ENCODE measurements at places on chromosomes 2 and 18. TPM values are rescaled to one million over a fixed set of nuclear protein-coding genes. Genes with fewer than 3 reads are reported as not detected.

PLEKHH2 gene
- 4.5 TPM for total RNA-seq

KIF1A gene
- not detected for total RNA-seq

OR6B2 gene
- not detected for total RNA-seq

REG3A gene
- not detected for total RNA-seq

GRCh38 chr2:122180972-122181371 is 425.5 kb downstream of the TSN start:
- no peak for DNase-seq

- DNase-seq = no peak
Measured at GRCh38 chr2:121873864-121874263, 118.4 kb downstream of the TSN start.

GRCh38 chr2:5173876-5174535 is 518.2 kb upstream of the SOX11 start:
- no peak for DNase-seq

GRCh38 chr2:125455110-125455509 is 1200.8 kb upstream of the GYPC start:
- DNase-seq = peak; percentile 30

DNA sequence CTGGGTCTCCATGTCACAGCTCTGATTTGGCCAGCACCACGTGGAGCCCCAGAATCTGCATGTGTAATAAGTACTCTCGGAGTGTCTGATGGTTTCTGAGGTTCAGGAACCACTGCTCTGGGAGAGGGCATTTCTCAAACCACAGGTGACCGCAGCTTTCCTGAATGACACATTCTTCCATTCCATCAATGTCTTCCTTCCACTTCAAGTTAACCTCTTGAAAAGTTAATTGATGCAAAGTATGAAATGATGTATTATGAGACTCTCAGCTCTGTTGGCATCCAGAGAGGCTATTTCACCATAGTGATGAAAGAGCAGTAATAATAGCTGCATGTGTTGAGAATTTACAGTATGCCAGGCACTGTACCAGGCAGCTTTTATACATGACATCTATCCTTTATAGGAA is 61.3 kb upstream of the CRIM1 start:
- no peak for DNase-seq

- DNase-seq = no peak
Measured at GRCh38 chr2:172943539-172943938, 132.1 kb upstream of the MAP3K20 start.

DNA sequence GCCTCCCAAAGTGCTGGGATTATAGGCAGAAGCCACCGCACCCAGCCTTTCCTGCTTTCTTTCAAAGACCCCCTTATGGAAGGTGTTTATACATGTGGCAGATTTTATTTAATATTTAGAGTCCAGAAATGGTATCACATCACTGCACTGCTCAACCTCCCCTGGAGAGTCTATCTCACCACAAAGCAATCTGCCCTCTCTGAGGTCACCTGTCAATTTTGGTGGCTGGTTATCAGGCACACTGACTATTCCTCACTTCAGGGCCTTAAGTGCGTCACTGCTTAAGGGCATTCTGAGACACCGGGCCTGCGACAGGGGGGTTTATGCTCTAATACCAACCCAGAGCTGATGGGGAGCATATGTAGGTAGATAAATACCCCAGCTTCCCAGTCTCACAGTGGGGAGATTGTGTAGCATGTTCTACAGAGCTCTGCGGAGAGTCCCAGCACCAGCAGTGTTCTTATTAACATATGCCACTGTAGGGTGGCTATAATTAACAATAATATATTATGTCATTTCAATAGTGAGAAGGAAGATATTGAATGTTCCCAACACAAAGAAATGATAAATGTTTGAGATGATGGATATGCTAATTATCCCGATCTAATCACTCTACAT is 42.7 kb upstream of the ZDBF2 start:
- DNase-seq = no peak

DNA sequence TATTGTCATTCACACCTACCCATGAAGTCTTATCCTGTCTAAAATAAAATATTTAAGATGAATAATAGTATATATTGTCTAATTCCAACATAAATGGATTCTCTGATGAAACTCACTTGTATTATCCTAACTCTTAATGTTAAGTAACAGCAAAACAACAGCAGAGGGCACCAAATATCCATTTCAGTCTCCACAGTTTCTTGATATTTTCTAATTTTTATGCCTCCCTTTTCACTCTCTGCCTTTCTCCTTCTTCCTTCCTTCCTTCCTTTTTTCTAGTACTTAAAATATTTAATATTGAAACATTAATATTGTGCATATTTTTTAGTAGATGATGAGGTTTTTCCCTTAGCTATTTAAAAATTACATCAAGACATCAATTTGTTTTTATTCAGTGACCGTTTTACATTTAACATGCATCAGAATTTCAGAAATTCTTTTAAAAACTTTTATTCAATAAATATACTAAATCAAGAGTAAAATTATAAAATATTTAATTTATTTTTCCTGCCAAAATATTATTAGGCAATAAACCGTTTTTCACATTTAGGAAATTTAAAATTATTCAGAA is 97.6 kb downstream of the WDR7 start:
- DNase-seq = peak; percentile 40

DNA sequence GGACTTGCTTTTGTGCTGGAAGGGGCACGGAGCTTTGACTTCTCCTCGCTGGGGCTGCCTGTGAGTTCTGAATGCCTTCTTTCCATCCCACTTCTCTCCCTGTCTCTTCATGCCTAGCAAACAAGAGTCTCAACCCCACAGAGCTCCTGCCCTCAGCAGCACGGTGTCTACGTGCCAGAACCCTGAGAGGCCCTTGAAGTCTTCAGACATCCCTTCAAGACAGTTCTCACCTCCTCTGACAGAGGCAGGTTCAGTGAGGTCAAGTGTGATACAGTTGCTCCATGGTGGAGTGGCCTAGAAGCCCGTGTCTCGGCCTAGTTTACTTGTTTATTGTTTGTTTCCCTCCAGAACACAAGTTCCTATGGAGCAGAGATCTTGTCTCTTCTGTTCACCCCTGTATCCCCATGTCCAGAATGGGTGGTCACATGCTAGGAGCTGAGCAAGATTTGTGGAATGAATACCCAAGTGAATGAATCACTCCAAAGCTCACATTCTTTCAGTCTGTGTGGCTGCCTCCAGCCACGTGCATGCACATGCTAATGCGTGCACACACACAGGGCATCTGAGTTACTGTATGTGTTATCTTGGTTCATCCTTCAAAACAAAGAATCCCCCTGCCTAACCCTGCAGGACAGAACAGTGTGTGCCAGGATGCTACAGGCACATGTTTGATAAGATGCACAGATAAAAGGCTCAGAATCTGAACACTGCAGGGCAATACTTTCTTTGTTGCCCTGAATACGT is 391.6 kb downstream of the NBAS start:
- DNase-seq = peak; percentile 92

DNA sequence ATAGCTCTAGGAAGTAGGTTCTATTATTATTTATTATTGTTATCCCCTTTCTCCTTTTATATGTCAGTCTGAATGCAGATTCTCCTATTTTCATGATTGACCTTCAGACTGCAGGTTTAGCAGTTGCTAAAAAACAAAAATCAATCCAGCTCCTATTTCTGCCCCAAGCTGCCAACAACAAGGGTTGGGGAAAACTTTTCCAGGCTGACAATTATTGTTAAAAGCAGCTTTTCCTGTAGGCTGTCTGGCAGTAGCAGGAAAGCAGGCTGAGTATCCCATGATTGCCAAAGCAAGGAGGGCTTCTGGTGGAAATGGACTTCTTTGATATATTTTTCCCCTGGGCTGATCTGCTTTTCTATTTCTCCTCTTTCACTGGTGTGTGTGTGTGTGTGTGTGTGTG is 78.0 kb upstream of the CTLA4 start:
- DNase-seq = no peak

DNA sequence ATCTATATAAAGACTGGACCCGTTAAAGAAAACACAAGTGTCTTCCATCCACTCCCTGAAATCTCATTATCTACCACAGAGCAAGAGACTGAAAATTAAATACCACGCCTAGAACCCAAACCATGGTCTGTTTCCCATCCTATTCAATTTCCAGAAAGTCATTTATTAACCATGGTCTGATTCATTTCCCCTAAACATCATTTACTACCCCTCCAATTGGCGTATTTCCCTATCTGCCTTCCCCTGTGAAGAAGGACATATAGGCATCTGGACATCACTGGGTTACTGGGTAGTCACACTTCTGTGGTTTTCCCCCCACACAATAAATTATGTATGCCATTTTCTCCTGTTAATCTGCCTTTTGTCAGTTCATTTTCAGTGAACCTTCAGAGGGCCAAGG is 30.8 kb downstream of the CCDC93 start:
- no peak for DNase-seq

DNA sequence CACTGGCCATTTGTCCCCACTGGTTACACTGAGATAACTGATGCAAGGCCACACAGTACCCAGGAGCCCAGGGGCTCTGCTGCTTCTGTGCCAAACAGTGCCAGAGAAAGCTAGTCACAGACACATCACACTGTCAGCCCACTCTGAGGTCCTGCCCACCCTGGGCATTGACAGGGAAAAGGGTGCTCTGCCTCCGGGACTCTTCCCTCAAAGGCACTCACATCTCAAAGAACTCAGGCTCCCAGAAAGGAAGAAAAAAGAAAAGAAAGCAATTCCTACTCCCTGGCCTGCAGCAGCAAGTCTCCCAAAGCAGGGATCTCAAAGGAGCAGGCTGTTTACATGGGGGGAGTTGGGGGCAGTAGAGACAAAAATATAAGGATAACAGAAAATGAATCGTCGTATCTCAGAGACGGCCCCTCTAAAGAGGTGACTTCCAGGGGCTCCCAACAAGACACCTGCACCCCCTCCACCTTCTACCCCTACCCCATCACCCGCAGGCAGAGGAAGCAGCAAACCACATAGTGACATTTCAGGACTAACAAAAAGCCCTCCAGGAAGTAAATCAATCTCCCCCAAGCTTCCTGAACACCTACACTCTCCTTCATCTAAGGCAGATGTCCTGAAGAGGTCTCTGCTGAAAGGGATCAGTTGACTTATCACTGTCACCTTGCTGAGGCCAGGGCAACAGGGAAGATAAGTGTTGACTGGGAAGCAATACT is 247.6 kb downstream of the TNS1 start:
- no peak for DNase-seq

DNA sequence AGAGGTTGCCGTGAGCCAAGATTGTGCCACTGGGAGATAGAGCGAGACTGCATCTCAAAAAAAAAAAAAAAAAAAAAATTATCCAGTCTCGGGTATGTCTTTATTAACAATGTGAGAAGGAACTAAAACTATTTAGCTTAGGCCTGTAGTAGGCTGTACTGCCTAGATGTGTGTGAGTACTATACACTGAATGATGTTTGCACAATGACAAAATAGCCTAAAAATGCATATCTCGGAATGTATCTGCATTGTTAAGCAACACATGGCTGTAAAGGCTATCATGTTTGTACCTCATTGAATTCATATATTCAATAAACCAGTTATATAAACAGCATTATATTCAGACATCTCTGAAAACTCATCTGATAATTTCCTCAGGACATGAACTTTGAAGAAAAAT is 191.2 kb upstream of the SESTD1 start:
- peak; percentile 94 for DNase-seq
